ENCODE measurements at places on chromosomes 7 and 10. TPM values are rescaled to one million over a fixed set of nuclear protein-coding genes. Genes with fewer than 3 reads are reported as not detected.

GRCh38 chr7:157228864-157229422 lies 90.2 kb downstream of the UBE3C start:
- no peak for DNase-seq

DNA sequence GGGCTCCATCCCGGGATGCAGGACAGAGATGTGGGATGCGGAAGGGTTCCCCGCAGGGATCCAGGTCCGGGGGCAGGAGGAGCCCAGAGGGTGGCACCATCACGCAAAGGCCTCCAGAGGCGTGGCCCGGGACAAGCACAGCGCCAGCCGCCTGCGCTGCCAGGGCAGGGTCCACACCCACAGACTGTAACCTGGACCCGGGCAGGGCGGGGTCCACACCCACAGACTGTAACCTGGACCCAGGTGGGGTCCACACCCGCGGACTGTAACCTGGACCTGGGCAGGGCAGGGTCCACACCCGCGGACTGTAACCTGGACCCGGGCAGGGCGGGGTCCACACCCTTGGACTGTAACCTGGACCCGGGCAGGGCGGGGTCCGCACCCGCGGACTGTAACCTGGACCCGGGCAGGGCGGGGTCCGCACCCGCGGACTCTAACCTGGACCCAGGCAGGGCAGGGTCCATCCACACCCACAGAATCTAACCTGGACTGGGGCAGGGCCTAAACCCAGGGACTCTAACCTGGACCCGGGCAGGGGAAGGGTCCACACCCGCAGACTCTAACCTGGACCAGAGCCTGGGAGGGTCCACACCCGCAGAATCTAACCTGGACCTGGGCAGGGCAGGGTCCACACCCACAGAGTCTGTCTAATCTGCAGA lies 37.5 kb upstream of the SUN1 start:
- no peak for DNase-seq

Gene CYP2C8
- 2.1 TPM for polyA plus RNA-seq

Gene PLCE1
- polyA plus RNA-seq = 34.6 TPM

GRCh38 chr7:48286836-48287235 lies 115.6 kb downstream of the ABCA13 start:
- no peak for DNase-seq

DNA sequence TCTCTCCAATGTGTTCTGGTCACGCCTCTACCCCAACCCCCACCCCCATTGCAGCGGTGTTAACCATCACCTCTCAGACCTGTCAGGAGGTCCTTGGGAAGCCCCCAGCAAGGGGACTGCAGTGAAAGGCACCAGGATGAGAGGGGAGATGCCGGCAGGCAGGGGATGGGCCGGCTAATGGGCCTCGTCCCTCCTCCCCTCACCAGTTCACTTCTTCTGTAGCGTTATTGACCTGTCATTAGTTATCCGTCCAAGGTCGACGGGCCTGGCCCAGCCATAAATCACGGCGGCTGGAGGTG lies 18.8 kb downstream of the POLL start:
- no peak for DNase-seq

- DNase-seq = peak; percentile 23
Measured at GRCh38 chr10:28302012-28302637, 739 bp downstream of the MPP7 start.

Gene CPVL
- polyA plus RNA-seq = 66.8 TPM

GRCh38 chr10:70906031-70906783 lies 17.8 kb upstream of the PCBD1 start:
- DNase-seq = no peak

DNA sequence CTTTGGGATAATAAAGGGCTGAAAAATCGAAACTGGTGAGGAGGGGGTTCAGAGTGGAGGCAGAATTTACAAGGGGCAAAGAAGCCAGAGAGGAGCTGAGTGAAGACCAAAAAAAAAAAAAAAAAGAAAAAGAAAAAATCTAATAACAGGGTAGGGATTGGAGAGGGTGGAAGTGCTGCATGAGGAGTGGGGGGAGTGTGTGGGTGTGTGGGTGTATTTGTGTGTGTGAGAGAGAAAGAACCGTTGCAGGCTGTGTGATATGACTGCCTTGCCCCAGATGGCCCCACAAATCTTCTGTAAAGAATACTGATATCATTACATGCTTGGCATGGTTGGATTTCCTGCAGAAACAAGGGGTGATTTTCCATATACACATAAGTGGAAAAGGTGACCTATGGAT lies 207.8 kb upstream of the IMMP2L start:
- DNase-seq = no peak

DNA sequence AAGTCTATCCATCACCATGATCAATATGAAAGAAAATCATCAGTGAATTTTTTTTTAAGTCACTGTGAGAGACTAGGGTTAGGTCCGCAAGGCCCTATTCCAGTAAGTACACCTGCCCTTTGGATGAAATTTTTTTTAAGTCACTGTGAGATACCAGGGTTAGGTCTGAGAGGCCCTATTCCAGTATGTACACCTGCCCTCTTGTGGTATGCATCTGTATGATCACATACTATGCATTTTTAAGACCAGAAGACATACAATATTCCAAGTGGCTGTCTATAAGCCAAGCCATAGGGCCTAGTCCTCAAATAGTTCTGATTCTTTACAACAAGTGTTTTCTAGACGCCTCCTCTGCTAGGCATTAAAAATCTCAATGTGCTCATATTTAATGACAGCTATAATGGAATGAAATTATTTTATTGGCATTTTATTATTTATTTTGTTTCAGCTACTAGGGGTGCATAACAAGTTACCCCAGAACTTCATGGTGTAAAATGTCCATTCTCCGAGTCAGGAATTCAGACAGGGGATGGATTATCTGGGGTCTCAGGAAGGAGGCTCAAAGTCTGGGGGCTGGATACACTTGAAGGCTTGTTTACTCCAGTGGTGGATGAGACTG lies 53.1 kb downstream of the TEX36 start:
- peak; percentile 22 for DNase-seq

DNA sequence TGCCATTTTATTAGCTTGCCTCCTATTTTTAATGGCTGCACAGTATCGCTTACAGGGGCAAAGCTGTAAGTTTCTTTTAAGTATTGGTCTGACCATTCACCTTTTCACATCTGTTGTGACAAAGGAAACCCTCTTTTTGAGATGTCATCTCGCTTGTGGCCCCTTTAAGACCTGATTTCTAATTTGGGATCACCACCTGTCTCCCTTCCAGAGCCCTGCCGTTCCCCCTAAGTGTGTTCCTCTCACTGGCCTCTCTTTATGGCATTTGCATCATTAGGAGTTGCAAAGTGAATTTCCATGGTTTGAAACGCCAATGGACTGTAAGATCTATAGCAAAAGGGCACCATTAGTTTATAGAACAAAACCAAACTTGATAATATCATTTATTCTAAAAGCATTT lies 1.4 kb downstream of the EPDR1 start:
- no peak for DNase-seq

- no peak for DNase-seq
Measured at GRCh38 chr7:93025389-93025788, 92.4 kb downstream of the SAMD9 start.

- no peak for DNase-seq
Measured at GRCh38 chr7:117835016-117835664, 38.1 kb downstream of the CTTNBP2 start.

DNA sequence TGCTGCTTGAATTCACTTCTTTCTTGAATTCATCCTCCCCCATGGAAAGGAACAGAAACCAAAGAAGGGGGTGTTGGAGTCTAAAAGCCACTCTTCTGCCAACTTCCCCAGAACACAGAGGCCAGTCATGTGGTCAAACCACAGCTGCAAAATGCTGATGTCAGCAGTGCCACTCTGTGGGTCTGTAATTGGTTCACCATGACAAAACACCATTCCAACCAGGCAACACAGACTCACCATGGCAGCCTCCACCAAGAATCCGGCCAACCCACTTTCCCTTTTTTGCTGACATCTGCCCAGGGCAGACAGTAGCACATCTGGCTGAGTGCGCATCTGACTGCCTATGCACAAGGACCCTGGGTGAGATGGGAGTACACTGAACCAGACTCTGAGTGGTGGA lies 16.8 kb downstream of the OSBPL3 start:
- no peak for DNase-seq

GRCh38 chr10:29957907-29958331 lies 101.5 kb downstream of the JCAD start:
- no peak for DNase-seq

GRCh38 chr10:12042409-12042796 lies 206 bp downstream of the UPF2 start:
- no peak for DNase-seq

Gene PLXNA4
- polyA plus RNA-seq = 14.7 TPM

Gene HMX2
- polyA plus RNA-seq = 1.7 TPM

DNA sequence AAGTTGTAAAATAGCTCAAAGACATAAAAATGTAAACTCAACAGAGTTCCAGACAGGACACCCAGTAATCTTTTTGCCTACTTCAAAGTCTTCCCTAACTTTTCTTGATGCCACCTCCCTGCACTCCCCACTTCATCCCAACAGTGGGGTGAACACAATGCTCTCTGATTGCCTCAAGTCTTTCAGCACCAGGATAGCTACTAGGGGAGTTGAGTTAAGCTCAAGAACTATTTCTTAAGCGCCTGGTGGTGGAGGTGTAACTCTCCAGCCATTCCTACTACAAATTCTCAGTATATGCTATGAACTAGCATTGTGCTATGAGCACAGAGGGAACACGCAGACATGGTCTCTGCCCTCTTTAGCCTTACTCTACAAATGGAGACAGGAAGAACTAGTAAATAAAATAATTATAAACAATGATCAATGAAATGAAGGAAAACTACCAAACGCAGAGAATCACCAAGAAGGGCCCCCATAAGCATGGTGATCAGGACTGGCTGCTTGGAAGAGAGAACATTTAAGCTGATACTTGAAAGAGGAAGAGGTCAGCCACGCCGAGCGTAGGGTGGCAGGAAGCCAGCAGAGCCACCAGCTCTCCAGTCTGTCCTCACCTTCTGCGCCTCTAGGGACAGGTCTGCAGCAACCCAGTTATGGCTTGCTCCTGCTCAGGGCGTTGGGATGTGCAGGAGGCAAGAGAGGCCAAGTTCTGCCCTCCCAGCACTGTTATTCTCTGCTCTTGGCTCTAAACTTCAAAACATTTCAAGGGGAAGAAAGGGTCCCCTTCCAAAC lies 16.7 kb upstream of the FRA10AC1 start:
- DNase-seq = no peak

Gene MCM10
- 9.9 TPM for polyA plus RNA-seq

GRCh38 chr10:97314671-97315070 lies 4.4 kb upstream of the FRAT1 start:
- DNase-seq = no peak

DNA sequence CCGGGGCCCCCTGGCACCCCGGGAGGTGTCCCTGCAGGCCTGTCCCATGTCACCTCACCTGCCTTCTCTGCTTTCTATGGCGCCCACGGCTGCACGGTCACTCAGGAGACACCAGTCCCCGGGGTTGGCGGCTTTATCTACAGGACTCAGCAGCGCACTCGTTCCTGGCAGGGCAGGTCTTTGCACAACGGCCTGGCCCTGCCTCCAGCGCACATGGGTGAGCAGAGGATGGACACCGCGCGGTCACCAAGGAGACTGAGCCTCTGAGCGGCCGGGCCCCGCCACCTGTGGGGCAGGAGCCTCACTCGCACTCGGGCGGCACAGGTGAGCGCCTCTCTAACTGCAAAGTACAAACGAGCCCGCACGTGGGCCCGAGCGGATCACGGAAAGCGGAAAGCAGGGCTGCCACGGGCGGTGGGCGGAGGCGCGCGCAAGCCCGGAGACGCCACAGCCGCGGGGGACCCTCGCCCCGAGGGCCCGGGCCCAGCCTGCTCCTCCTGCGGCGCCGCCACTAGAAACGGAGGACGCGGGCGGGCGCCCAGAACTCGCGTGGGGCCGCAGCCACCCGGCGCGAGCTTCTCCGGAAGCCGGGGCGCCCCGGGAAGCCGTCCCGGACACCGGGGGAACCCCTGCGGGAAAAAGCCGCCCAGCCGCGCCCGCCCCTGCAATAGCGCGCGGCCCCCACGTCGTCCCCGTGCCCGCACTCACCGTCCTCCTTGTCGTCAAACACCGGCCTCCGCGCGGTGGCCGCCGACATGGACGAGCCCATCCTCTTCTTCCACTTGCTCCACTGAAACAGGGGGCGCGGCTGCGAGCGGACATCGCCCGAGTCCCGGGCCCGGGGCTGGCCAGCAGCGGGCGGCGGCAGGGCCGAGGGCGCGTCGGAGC lies 642 bp downstream of the STK32C start:
- no peak for DNase-seq

Gene CHAT
- polyA plus RNA-seq = not detected

Gene PKD2L1
- 0.31 TPM for polyA plus RNA-seq

DNA sequence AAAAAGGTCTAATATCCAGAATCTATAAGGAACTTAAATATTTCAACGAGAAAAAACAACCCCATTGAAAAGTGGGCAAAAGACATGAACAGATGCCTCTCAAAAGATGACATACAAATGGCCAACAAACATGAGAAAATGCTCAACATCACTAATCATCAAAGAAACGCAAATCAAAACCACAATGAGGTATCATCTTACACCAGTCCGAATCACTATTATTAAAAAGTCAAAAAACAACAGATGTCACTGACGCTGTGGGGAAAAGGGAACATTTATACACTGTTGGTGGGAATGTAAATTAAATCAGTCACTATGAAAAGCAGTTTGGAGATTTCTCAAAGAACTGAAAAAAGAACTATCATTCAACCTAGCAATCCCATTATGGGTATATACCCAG lies 6.0 kb downstream of the VWDE start:
- no peak for DNase-seq

DNA sequence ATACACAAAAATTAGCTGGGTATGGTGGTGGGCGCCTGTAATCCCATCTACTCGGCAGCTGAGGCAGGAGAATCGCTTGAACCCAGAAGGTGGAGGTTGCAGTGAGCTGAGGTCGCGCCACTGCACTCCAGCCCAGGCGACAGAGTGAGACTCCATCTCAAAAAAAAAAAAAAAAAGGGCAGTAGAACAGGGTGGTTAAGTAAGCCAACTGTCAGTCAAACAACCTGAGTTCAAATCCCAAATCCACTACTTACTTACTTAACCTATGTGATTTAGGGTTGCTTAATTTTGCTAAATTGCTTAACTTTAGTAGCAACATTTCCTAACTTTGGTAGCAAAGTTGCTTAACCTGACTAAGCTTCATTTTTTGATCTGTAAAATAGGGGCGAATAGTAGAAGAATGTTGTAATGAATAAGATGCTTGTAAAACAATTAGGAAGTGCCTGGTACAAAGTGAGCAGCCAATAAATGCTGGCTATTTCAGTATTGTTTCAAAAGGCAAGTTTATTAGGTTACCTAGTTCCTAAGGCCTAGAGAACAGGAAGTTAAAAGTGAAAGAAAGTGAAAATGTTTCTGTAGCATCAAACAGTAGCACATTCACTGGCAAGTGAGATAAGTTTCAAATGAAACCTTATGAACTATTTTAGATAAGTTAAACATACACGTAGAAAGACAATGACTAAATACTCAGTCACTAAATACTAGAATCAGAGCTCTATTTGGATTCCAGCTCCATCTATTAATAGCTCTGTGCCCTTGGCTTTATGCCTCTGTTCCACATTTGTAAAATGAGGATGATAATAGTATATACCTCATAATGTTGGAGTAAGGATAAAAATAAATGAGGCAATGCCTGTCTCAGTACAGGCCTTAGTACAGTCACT lies 64.3 kb downstream of the HOXA1 start:
- no peak for DNase-seq

- DNase-seq = no peak
Measured at GRCh38 chr10:101066146-101066895, 4.5 kb downstream of the KAZALD1 start.

- no peak for DNase-seq
Measured at GRCh38 chr10:82953909-82954308, 1078.9 kb downstream of the NRG3 start.

Gene DDIT4
- 88.8 TPM for polyA plus RNA-seq
